ENCODE measurements at places on chromosomes 7 and 10. TPM values are rescaled to one million over a fixed set of nuclear protein-coding genes. Genes with fewer than 3 reads are reported as not detected.

The CRYGN gene
- not detected for total RNA-seq

The ANTXRL gene
- not detected for total RNA-seq

The DCLRE1C gene
- total RNA-seq = 19.9 TPM

The PPP1R9A gene
- 16.9 TPM for total RNA-seq

The TMEM248 gene
- 153 TPM for total RNA-seq

The SUGCT gene
- 1.5 TPM for total RNA-seq

The SMNDC1 gene
- 28.2 TPM for total RNA-seq

The SLC4A2 gene
- total RNA-seq = 155 TPM

The MNX1 gene
- 1.5 TPM for total RNA-seq

The SFTPA1 gene
- 5,575 TPM for total RNA-seq

DNA sequence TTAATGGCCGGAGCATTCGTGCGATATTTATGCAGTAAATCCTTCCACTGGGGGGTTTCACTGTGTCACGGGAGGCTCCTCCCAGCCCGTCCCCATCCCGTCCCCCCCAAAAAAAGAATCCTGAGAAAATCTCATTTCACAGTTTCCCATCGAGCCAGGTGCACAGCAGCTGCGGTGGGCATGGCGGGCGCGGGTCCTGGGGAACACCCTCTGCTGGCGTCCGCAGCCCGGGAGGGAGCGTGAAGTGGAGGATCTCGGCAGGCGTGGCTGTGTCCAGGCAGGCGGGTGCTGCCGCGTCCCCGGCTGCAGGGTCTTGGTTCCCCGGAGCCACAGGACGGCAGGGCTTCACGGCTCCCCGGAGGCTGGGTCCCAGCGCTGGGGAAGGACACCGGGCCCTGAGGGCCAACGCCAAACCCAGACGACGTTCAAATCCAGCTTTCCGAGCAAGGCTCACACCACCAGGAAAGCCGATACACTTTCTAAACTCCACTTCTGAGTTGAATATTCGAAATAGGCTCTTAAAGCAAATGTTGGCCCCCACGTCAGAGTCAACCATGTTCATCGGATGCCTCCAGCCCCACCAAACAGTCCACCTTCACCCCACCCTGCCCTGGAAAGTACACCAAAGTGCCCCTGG lies 55.7 kb downstream of the PDGFA start:
- peaks cover 10% of the 10 kb centered on the region for H3K4me1 ChIP-seq
- no peak overlapping the region for H3K27ac ChIP-seq
- peak; percentile 12 for DNase-seq
- H3K4me3 ChIP-seq = no peak overlapping the region

GRCh38 chr7:158055726-158056510 lies 531.7 kb downstream of the PTPRN2 start:
- H3K4me1 ChIP-seq = no peaks in the 10 kb centered on the region
- no peak overlapping the region for H3K4me3 ChIP-seq
- H3K27ac ChIP-seq = no peak overlapping the region
- H3K36me3 ChIP-seq = no peaks in the 10 kb centered on the region
- no peaks in the 10 kb centered on the region for H3K27me3 ChIP-seq

GRCh38 chr7:42693722-42694121 lies 218.1 kb downstream of the C7orf25 start:
- no peak for DNase-seq
- no peaks in the 10 kb centered on the region for H3K36me3 ChIP-seq
- H3K27me3 ChIP-seq = no peaks in the 10 kb centered on the region
- no peak overlapping the region for H3K27ac ChIP-seq

DNA sequence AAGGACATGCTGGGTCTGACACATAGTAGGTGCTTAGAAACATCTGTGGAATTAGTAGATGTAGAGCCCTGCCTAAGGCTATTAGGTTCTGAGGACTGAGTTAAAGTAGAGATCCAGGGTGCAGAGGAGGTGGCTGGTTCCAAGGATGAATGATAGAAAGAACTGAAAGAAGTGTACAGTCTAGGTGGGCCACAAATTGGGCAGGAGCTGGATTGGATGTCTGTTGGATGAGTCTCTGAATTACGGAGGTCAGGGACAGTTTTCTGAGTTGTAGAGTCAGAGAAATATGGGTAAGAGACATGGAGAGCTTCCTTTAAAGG lies 2.0 kb upstream of the SAMD8 start:
- H3K36me3 ChIP-seq = no peaks in the 10 kb centered on the region
- no peaks in the 10 kb centered on the region for H3K27me3 ChIP-seq
- no peak overlapping the region for H3K27ac ChIP-seq
- H3K4me3 ChIP-seq = no peak overlapping the region
- DNase-seq = no peak

DNA sequence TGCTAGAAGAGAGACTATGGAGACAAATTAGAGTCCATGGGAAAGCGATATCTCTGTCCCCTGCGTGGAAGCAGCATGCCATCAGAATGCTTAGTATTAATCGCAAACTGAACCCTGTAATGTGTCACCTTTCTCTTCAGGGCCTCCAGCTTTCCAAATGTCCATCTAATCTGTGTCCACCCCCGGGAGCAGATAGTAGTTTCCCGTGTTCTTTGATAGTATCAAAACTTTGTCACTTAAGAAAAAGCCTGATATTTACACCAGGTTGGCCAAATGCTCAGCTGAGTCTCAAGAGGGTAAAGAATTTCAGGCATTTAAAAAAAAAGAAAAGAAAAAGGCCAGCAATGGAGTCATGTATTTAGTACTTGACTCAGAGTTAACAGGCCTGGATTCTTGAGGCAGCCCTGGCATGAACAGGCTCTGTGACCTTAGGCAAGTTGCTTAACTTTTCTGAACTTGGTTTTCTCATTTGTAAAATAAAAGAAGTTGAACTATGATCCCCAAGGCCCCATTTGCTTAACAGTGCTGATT lies 10.4 kb upstream of the GSAP start:
- H3K4me3 ChIP-seq = no peak overlapping the region
- H3K4me1 ChIP-seq = peaks cover 26% of the 10 kb centered on the region
- H3K27me3 ChIP-seq = no peaks in the 10 kb centered on the region
- H3K36me3 ChIP-seq = no peaks in the 10 kb centered on the region
- peak overlapping the region; percentile 74 for H3K27ac ChIP-seq

GRCh38 chr7:132252793-132253100 lies 323.5 kb downstream of the PLXNA4 start:
- H3K27ac ChIP-seq = no peak overlapping the region
- H3K27me3 ChIP-seq = no peaks in the 10 kb centered on the region
- no peak overlapping the region for H3K4me3 ChIP-seq
- H3K4me1 ChIP-seq = peaks cover 15% of the 10 kb centered on the region
- no peaks in the 10 kb centered on the region for H3K36me3 ChIP-seq
- DNase-seq = no peak

DNA sequence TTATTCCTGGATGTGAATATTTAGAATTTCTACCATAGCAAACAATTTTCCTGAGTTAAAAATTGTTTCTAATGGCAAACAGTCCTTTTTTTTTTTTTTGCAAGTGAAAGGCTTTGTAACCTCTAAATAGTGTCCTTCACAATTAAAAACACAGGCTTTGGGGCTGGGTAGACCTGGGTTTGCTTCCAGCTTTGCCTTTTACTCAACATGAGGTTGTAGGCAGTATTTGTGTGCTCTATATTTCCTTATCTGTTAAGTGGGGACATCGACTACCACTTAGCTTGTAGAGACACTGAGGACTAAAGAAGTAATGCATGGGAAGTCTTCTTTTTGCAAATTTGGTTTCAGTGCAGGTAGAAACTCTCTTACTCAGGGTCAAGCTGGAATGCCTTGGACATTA lies 169.4 kb upstream of the GRB10 start:
- peaks cover 18% of the 10 kb centered on the region for H3K4me1 ChIP-seq
- no peak overlapping the region for H3K27ac ChIP-seq
- H3K4me3 ChIP-seq = no peak overlapping the region
- no peaks in the 10 kb centered on the region for H3K27me3 ChIP-seq

GRCh38 chr10:91891125-91892001 lies 17.9 kb downstream of the FGFBP3 start:
- H3K4me3 ChIP-seq = no peak overlapping the region
- no peak overlapping the region for H3K27ac ChIP-seq
- H3K4me1 ChIP-seq = peaks cover 13% of the 10 kb centered on the region

DNA sequence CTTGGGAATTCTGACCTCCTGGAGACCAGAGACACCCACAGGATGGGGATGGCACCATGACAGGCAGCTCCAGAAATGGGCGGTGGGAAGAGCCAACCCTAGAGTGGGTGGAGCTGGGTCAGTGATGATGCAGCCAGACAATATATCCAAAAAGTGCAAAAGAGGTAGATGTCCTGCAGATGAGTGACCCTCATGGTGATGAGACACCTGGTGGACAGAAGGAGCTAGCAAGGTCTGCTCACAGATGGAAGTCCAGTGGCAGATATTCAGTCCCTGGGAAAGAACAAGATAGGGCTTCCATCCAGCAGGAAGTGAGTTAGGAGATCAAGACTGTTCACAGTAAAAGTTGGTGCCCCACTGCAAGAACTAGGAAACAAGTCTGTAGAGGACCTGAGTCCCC lies 19.2 kb upstream of the GRB10 start:
- H3K36me3 ChIP-seq = no peaks in the 10 kb centered on the region
- no peak for DNase-seq
- H3K27ac ChIP-seq = no peak overlapping the region
- H3K4me1 ChIP-seq = no peaks in the 10 kb centered on the region
- H3K27me3 ChIP-seq = no peaks in the 10 kb centered on the region

DNA sequence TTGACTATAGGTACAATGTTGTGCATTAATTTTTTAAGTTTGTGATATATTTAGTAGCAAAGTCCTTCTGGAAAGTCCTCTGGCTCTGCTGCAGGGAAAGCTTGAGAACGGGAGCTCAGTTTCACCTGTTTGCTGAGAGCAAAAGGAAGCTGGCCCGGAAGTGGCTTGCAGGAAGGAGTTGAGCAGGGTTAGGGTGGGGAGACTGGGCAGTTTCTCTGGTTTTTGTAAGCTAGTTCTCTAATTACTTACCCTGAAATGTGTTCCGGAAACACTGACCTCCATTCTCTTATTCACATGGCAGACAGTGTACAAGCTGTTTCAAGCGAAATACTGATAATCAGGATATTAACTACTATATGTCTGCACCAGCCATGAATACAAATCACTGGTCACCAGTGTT lies 22.3 kb downstream of the MAP3K8 start:
- peaks cover 60% of the 10 kb centered on the region for H3K36me3 ChIP-seq
- no peak for DNase-seq
- H3K4me3 ChIP-seq = no peak overlapping the region
- no peaks in the 10 kb centered on the region for H3K27me3 ChIP-seq

DNA sequence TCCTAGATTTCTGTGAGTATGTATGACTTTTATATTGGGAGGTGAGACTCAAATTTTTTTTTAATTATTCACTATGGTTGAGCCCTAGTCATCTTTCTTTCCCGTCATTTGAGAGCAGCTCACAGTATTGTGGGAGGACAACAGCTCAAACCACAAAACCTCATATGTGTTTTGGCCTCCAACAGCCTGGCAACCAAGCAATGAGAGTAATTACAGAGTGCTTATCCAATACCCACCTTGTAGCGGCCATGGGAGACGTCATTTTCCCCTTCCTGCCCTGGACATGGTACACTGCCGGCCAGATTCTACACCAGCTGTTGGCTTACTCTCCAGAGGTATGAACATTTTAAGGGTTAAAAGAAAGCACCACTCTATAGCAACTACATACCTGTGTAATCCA lies 49.1 kb downstream of the DOCK4 start:
- H3K27me3 ChIP-seq = no peaks in the 10 kb centered on the region
- H3K4me1 ChIP-seq = peaks cover 40% of the 10 kb centered on the region

DNA sequence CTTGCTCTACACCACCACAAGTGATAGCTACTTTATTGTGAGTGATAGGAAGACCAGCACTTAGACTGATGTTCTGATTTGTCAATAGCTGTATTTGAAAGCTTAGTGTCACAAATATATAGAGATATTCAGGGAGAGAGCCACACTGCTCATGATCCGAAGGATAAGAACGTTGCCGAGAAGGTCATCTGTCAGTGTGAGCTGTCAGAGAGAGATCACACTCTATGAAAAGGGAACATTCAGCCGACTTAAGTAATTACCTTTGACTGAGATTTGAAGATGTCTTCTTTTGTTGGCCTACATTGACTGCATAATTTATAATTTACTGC lies 322.6 kb downstream of the TFEC start:
- H3K36me3 ChIP-seq = no peaks in the 10 kb centered on the region
- H3K4me1 ChIP-seq = no peaks in the 10 kb centered on the region
- H3K27ac ChIP-seq = no peak overlapping the region
- no peaks in the 10 kb centered on the region for H3K27me3 ChIP-seq

DNA sequence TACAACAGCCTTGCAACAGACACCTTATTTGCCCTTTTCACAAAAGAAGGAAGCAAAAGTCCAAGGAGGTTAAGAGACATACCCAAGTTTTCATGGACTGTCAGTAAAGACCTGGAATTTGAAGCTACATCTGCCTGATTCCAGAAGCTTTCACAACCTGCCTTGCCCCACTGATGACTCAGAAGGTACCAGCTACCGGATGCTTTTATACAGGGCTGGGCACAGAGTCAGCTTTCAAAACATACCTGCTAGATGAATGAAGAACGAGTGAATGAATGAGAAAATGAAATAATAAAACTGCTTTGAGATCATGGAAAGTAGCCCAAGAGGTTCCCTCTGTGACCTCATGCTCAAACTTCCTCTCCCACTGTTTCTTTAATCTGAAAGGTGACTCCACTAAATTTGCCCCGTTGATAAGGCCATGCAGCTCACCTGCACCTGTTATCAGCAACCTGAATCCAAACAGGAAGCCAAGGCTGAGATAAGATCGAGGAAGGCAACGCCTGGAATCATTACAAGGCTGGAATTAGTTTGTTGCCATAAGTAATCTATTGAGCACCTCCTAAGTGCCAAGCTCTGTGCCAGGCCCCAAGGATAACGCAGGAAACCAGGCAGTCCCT lies 151.5 kb downstream of the WDR11 start:
- H3K36me3 ChIP-seq = no peaks in the 10 kb centered on the region
- H3K27ac ChIP-seq = no peak overlapping the region

- H3K27me3 ChIP-seq = no peaks in the 10 kb centered on the region
- H3K27ac ChIP-seq = no peak overlapping the region
- no peak for DNase-seq
- H3K4me3 ChIP-seq = no peak overlapping the region
- H3K4me1 ChIP-seq = peaks cover 5% of the 10 kb centered on the region
These were observed 298.2 kb downstream of the FRMD4A start for GRCh38 chr10:14032406-14032998.

DNA sequence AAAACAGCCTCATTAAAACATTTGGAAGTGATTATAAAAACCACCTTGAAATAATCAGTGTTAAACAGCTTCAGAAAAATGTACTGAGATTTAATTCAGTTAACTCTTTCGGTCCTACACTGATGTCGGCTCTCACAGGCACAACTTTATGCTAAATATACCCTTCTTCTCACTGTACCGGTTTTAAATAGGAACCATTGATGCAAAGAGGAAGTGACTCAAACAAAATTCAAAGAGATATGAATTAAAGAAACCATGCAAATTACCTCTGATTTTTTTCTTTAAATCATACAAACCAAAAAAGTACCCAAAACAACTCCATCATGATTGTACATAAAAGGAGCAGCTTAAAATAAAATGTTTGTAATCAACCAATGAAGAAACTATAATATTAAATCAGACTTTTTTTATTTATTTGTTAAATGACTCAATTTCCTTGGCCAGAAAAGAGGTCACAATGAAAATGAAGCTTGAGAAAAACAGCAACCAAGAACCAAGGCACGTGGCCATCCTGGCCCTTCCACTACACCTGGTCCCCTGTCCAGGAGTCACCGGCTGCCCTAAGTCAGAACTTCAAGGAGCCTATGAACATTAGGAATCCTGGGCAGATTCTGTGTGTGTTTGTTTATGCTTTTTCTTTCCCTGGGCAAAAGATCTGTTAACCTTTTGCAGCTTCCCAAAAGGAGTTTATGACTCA lies 73.0 kb upstream of the CABCOCO1 start:
- no peaks in the 10 kb centered on the region for H3K27me3 ChIP-seq
- H3K27ac ChIP-seq = no peak overlapping the region
- DNase-seq = no peak
- no peaks in the 10 kb centered on the region for H3K36me3 ChIP-seq
